ENCODE measurements at places on chromosomes 4 and X.

- DNase-seq: no peak
These were observed 105.5 kb downstream of the MID1 start for GRCh38 chrX:10514891-10515290.

GRCh38 chr4:172035562-172035961, 222.4 kb downstream of the GALNTL6 start:
- no peak for DNase-seq

DNA sequence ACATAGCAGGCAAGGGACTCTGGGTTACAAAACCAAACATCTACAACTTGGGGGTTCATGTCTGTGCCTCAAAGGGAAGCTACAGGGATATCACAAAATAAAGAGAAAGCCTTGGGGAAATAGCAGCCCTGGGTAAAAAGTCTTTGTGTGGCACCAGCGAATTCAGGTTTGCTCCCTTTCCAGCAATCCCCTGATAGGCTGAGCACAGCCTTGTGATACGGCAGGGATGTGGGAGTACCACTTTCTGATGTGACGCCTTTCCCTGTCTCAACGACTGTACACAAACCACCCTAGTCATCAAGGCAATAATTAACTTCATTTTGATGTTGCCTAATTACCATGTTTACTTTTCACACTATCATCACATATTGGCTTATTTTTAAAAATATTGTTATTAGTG, 164.9 kb downstream of the LDB2 start:
- DNase-seq: no peak

DNA sequence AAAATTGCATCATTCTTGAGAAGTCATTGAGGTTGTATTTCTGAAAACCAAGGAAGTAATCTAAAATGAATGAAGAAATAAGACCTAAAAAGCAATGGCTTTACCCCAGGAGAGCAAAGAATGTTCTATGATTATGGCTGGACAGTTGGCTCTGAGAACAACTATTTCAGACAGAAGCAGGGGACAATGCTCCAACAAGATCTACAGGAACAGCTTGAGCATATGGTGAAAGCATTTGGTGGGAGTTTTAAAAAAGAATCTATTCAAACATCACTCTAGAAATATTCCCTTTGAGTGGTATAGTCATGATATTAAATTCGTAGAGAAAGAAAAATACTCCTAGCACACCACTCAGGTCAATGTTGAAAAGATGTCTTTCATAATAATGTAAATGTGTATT, 26.7 kb downstream of the DYNLT3 start:
- DNase-seq: no peak

- DNase-seq: no peak
These were observed 841.9 kb upstream of the HS3ST1 start for GRCh38 chr4:12270546-12270945.

DNA sequence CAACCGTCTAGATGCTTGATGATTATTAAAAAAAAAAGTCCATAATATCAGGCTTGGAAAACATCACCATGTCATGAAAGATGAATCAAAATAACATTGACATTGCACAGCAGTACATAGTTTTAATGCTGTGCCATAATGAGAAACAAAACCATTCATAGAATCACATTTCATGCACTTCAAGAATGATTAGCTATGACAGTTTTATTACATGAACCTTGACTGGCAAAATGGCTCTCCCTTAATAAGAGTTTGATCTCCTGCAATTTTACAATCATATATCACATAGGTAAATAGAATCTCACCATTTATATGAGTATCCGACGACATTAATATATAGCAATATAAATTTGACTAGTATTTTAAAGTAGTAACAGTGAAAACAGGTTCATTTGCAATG, 49.8 kb downstream of the TECRL start:
- DNase-seq: no peak

DNA sequence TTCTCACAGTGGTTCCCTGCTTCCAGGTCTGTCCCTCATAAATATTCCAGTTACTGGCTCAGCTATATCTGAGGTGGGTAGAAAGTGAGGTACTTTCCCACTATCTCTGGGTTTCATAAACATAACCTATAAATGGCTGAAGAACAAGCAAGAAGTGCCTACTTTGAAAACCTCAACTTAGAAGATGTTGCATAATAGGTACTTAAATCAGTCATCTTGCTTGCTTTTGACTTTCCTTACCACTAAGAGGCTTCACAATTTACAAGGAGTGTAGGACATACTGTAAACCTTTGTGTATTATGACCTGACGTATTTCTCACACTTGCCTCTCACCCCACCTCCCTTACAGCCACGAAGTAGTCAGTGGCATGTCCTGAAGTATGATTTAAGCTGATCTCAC, 145.9 kb downstream of the PCDH19 start:
- DNase-seq: no peak

GRCh38 chr4:85784947-85785346, 310.0 kb downstream of the ARHGAP24 start:
- no peak for DNase-seq

- DNase-seq: no peak
These were observed 97.2 kb upstream of the FRG1 start for GRCh38 chr4:189843413-189844009.

DNA sequence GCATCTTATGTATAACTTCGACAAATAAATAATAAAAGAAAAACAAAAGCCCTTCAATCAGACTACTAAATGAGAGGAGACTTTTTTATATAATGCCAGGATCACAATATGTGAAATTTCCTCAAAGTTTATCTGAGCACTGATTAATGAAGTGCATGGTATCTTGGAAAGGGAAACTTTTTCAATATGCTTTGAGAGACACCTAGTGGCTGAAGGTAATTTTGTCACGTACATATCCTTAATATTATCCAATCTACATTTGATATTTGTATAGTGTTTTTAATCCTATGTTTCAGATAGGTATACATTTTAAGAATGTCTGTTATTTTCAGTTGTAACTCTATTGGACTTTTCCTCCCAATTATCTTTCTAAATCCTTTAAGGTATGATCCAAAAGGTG, 146.8 kb downstream of the KLHL4 start:
- no peak for DNase-seq

- no peak for DNase-seq
These were observed 911.7 kb upstream of the NDST4 start for GRCh38 chr4:116024954-116025708.

DNA sequence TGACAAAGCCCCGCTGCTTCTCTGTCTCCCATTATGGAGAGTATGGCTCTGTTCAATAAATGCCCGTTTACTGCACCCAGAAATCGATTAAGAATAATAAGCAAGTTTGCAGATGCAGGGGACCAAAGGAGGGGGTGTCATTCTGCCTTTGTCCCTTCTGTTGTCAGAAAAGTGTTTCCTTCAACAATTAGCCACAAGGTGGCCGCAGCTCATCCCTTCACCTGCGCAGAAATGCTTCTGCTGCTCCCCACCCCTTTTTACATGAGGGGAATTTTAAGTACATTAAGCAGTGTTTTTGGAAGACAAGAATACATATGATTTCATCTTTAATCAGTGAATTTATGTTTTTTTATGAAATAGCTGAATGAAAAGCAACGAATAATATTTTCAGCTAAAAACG, 175.6 kb upstream of the ARX start:
- DNase-seq: no peak
